ENCODE measurements at places on chromosomes 2 and 18.

- DNase-seq, result no peak
Measured at GRCh38 chr18:32237049-32237448, 47.2 kb downstream of the MEP1B start.

- DNase-seq, result no peak
Measured at GRCh38 chr2:65710779-65711295, 278.4 kb upstream of the SPRED2 start.

- DNase-seq, result no peak
Measured at GRCh38 chr2:223523551-223524001, 78.6 kb downstream of the SCG2 start.

GRCh38 chr18:74146756-74147155 lies 878 bp downstream of the FBXO15 start:
- DNase-seq, result no peak

- no peak for DNase-seq
Measured at GRCh38 chr18:3184275-3184963, 35.3 kb downstream of the MYOM1 start.

- no peak for DNase-seq
Measured at GRCh38 chr18:41391616-41392595, 563.1 kb upstream of the PIK3C3 start.

DNA sequence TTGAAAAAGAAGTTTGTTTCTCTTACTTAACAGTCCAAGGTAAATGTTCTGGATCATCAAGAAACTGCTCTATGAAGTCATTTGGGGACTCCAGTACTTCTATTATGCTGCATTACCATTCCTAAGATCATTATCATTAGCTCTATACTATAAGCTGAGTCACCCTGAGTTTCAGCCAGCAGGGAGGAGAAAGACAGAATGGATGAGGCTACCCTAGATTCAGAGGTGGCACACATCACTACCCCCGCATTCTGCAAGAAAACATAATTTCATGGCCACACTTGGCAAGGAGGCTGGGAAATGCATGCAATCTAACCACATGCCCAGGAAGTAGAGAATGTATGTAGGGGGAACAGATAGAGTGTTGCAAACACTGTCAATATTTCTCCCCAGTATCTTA lies 16.6 kb upstream of the LNPK start:
- no peak for DNase-seq

DNA sequence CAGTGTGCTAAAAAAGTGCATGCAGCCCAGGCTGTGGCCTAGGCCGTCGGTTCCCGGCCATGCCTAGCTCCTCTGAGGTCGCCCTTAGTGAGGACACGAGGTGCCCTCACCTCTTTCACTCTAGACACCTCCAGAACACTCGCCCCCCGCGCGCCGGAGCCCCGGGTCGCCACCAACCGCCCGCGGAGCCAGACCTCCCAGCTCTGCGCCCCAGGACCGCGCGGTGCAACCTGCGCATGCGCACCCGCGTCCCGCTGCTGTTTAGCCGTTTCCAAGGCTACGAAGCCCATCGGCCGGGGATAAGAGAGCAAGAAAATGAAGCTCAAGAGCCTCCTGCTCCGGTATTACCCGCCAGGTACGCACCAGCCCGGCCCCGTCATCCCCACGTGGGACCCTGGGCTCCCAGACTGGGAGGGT lies at the start of gene DAW1:
TSS of gene DAW1 (plus strand) at position 257 of the 417 bp plus-strand sequence. CDS start at position 316, 59 bp downstream.
- DNase-seq, result no peak

- no peak for DNase-seq
Measured at GRCh38 chr2:155679647-155680046, 652.9 kb downstream of the NR4A2 start.

- DNase-seq, result no peak
Measured at GRCh38 chr2:195508139-195508455, 148.9 kb upstream of the SLC39A10 start.

DNA sequence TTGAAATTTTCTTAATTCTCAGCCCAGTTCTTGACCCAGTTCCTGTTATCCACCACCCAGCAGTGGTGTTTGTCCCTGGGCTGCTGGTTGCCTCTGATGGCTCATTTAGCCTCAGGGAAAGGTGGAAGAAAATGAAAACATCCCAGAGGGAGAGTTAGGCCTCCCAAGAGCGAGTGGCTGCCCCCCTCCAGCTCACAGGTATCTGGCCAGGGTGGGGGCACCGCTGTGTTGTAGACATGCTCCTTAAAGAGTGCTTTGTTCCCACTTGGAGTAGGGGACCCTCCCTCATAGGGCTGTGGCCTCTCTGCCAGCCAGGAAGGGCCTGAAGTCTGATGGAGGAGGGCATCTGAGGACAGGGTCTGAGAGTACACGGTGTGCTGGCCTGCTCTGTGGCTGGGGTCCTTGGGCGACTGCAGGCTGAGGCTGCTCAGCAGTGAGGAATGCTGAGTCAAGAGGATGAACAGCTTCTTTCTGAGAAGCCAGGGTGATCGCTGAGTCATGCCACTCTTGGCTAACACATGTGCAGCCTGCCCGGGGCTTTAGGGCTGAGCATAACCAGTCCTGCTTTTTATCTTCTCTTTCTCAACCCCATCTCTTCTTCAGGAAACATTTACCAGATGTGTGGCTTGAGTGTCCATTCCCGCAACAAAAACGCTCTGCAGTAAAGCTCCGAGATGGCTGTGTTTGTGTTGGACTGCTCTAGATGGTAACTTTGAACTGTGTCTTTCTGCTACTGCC lies 72.3 kb downstream of the IL1R2 start:
- DNase-seq, result no peak

- DNase-seq, result no peak
Measured at GRCh38 chr2:13681936-13682335, 950.6 kb upstream of the LRATD1 start.

- DNase-seq, result no peak
Measured at GRCh38 chr18:63410792-63411191, 11.5 kb downstream of the VPS4B start.

GRCh38 chr18:25862881-25863600 lies 227.4 kb downstream of the SS18 start:
- DNase-seq, result no peak

DNA sequence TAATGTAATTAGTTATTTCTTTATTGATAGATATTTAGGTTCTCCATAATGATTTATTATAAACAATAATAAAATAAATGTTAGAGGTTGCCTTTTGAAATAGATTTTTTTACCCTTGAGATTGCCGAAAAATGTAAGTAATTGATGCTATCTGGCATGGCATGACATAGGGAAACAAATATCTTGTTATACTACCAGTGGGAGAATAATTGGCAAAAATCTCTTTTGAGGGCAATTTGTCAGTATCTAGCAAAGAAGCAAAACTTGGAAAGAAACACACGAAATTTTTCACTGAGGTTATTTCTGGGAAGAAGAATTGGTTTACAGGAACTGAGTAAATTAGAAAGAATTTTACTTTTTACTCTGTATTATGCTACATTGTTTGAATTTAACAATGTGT lies 547.2 kb upstream of the SETBP1 start:
- no peak for DNase-seq

- DNase-seq, result no peak
Measured at GRCh38 chr18:13444430-13445240, 226.1 kb downstream of the LDLRAD4 start.

GRCh38 chr2:10030311-10030736 lies 13.0 kb upstream of the KLF11 start:
- DNase-seq, result no peak

GRCh38 chr2:179467111-179467510 lies 202.5 kb upstream of the SESTD1 start:
- no peak for DNase-seq

- DNase-seq, result no peak
Measured at GRCh38 chr2:222778400-222778799, 82.4 kb upstream of the ACSL3 start.

GRCh38 chr18:9911226-9911625 lies 2.6 kb upstream of the VAPA start:
- DNase-seq, result no peak

GRCh38 chr18:355678-356077 lies 87.8 kb upstream of the THOC1 start:
- DNase-seq, result no peak

DNA sequence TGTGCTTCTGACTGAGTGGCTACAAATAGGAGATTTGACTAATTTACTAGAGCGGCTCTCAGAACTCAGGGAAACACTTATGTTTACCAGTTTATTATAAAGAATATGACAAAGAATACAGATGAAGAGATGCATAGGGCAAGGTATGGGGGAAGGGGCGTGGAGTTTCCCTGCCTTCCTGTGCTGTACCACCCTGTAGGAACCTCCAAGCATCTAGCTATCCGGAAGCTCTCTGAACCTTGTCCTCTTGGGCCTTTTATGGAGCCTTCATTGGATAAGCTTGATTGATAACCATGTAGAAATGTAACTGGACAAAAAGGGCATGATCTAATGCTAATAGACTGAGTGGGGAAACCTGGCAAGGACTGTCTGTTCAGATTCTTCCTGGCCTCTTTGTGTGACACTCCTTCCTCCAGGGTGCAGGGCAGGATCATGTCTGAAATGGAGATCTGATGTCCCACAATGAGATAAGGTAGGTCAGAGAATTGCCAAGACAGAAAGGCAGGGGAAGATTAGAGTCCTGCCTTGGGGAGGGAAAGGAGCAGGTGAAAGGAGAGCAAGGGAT lies 101.8 kb upstream of the NPAS2 start:
- DNase-seq, result no peak

DNA sequence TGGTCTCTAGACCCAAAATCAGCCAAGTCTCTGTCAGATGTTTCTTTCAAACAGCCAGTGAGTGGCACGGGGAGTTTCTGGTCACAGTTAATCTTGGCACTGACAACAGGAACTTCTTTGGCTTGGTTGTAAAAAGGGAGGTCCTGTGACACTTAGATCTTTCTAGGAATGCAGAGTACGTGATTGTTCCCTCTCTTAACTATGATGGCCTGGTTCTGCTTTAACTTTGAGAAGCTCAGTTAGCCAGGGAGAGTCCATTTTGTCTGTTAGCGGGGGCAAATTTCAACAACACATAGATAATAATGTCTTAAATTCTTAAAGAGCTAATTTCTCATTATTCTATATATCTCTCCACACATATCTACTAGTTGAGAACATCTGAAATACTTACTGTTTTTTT lies 344.5 kb upstream of the LRRTM4 start:
- no peak for DNase-seq

- DNase-seq, result no peak
Measured at GRCh38 chr2:97730245-97730644, 16.9 kb downstream of the ZAP70 start.

- no peak for DNase-seq
Measured at GRCh38 chr2:135740206-135740605, 1.4 kb upstream of the UBXN4 start.

DNA sequence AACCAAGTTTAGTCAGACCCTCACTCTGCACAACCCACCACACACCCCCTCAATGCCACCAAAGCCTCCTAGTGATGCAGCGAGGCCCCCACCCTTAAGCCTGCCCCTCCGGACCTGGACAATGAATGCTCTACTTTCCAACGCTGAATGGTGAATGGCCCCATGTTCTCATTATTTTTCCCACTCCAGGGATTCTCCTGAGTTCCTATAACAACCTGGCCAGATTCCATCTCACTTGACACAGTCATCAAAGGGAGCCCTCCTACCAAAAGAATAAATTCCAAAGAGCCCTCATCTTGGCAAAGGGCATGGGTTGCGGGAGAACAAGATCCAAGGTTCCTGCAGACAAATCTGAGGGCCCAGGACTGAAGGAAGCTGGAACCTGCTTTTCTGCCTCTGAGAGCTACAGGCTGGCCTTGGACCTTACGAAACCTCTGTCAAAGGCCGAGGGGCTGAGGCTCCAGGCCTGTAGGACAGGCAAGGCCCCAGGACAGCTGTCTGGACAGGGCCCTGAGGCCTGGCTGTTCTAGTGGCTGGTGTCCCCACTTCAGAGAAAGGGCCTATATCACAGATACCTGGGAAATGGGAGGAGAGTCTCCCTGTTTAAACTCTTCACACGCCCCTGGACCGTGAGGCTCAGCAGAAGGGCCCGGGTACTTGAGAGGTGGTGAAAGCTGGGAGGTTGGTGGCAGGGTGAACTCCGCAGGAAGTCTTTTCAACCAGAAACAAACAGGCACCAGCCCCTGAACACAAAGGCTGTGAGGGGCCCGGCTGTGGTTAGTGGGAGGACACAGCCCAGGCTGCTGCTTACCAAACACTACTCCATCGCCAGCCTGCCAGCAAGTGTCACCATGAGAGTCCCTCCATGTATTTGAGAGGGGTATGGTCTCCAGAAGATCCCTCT lies 27.3 kb downstream of the SFXN5 start:
- no peak for DNase-seq

DNA sequence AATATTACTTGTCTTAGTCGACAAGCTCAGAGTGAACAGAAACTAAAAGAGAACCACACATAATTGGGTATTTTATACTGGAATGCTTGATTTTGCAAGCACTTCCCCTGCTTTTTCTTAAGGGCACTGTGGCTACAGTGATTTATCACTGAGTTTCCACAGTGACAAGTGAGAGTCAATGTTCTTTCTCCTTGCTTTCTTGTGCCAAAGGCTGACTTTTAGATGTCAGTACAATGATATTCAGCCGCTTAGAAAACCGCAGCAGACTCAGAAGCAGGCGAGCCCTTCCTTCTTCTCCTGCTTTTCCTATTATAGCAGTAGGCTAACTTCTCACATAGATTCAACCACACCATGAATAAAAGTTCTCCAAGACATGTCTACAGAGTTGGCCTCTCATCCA lies 1603.6 kb upstream of the NXPH2 start:
- DNase-seq, result no peak

DNA sequence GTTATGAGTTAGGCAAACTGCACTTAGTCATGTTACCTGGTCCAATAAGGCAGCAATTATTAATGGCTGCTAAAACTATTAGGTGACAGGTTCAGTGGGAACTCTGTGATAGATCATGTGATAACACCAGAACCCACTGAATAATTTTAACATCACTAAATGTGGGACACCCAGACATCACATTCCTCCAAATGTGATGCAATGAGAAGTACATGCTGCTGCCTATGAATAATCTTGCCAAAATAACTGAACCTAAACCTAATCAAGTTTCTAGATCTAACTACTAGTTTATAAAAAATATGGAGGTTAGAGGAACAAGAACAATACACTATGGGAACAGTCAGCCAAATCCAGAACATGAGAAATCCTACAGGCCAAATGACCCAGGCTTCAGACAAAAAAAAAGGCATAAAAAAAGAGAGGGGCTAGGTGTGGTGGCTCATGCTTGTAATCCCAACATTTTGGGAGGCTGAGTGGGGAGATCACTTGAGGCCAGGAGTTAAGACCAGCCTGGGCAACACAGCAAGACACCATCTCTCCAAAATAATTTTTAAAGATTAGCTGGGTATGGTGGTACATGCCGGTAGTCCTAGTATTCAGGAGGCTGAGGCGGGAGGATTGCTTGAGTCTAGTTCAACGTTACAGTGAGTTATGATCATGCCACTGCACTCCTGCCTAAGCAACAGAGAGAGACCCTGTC lies 7.0 kb upstream of the ACTR2 start:
- no peak for DNase-seq

GRCh38 chr2:220198896-220199295 lies 571.5 kb downstream of the SLC4A3 start:
- DNase-seq, result no peak

GRCh38 chr2:120995656-120996190 lies 260.1 kb downstream of the GLI2 start:
- DNase-seq, result no peak

DNA sequence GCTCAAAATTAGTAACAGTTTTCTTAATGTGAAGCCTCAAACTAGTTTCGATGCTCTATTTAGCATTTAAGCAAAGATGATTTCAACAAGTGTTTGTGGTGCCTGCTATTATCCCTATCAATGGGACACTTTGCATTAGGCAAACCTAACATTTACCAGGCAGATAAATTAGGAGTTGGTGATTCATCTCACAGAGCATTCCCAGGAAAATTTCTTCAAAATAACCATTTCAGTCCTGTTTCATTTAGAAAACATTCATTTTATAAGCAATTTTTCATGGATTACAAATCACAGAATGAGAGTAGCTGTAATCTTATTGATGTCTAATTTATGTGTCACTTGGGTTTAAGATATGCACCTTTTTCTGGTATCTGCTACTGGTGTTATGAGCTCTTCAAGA lies 62.7 kb downstream of the CLHC1 start:
- DNase-seq, result no peak

Measured in stimulated activated CD4-positive, alpha-beta T cell treated with anti-CD3 and anti-CD28 coated beads, Interleukin-1b, Interleukin-23, amount 100 ng/mL, for 1 hour (primary cell).